ENCODE measurements at places on chromosomes 7 and 10. TPM values are rescaled to one million over a fixed set of nuclear protein-coding genes. Genes with fewer than 3 reads are reported as not detected.

DNA sequence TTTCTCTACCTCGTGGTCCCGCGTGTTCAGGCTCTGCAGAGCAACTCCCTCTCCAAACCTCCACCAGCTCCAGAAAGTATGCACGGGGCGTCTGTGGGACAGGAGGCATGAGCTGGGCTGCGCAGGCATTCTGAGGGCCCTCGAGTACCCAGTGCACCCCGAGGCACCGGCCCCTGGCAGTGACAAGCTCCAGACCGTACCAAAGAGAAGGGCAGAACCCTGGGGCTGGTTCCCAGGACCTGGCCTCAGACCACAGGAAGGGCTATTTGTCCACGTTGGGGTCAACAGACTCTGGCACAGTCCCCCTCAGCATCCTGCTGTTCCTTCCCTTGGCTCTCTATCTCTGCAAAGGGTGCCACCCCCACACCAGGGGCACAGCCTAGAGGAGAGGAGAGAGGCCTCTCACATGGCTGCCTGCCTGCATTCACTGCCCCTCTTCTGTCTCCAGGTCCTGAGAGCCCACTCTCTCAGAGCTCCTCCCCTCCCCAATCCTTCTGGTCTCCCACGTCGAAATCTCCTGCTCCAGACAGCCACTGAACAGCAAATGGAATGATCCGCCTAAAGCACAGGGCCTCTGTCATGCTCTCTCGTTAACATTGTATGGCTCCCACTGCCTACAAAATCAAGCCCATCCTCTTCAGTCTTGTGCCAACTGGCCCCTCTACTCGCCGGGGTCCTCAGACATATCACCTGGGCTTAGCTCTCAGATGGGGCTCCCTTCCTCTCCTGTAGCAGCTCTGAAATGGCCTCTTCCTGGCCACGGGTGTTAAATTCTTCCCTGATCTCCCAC, 96.3 kb downstream of the OAT start:
- no peak for DNase-seq

- no peak for DNase-seq
Observed at GRCh38 chr10:5897053-5897340, 7.0 kb downstream of the FBH1 start.

DNA sequence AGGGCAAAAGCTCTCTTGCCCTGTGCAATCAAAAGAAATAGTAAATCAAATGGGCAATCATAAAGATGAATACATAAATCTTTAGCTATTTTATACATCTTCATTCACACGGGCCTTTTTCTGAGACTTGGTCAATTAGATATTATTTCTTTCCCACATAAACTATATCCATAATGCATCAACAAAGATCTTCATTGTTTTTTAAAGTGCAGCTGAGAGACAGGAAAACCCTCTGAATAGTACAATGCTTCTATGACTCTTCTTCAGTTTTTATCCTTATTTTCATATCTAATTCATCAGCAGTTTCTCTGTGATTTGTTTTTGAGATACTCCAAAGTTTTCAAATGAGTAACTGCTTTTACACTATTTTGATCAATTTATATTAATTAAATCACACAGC, 25.5 kb downstream of the LARP4B start:
- DNase-seq: no peak

- no peak for DNase-seq
Observed at GRCh38 chr10:76353237-76353851, 921.9 kb downstream of the LRMDA start.

- peak; percentile 47 for DNase-seq
Observed at GRCh38 chr7:157429001-157429679, 92.3 kb downstream of the DNAJB6 start.

- DNase-seq: no peak
Observed at GRCh38 chr7:139748373-139748765, 29.4 kb downstream of the HIPK2 start.

DNA sequence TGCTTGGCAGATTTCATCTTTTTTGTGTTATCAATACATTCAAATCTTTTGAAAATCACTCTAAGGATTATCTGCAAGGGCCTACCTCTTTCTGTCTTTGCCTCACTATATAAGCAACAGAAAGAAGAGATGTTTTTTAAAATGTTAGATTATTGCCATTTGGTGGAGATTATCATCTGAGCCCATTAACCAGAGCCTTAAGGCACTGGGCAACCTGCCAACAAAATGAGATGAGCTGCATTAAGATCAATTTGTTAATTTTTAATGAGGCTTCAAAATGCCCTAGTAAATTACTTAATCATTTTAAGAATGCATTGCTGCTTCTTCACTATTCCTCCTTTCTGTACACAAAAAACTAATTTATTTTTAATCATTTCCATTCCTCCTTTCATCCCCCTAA, 314.1 kb downstream of the SNX13 start:
- DNase-seq: no peak

DNA sequence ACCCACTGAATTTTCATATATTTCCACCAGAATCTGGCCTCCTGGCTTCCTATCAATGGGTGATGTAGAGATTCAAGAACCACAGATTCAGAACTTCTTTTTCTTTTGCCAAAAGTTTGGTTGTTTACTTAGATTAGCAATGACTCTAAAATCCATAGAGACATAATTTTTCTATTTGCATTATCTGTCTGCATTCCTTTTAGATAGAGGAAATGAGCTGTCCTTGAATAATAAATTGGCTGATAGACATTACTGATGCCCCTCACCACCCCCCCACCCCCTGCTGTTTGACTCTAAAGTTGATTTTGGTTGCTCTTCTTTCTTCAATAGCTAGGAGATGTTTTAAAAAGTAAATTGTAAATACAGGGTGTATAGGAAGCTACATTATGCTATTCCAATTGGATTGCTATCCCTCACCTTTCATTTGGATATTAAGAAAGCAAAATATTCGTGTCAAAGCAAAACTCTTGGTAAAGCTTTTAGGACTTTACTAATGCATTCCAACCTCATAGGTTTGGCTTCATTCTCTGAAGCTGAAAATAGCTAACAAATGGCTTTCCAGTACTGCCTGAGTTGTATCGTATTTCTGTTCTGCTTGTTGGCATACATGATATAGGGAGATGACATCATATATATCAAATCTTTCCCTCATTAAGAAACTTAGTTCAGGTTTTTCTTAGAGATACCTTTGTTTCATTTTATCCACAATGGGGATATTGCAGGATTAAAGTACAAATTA, 606.0 kb downstream of the ARL4A start:
- no peak for DNase-seq

- DNase-seq: peak; percentile 60
Observed at GRCh38 chr10:102420181-102420713, 389 bp upstream of the FBXL15 start.

DNA sequence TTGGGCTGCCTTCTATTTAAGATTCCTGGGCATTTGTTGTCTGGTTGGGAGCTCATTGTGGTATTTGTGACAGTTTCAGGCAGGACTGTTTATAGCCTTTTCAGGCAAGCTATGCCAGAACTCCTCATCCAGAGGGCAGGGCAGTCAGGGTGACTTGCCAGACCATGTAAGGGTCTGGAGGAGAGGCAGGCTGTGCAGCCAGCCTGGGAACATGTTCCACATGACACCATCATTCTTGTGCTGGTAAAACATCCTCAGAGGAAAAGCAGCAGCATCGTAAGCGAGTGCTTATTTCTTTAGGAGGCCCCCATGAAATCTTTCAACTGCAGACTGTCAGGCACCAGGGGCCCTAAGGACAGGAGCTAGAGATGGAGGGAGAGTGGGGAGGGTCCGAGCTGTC, 44.0 kb upstream of the SORBS1 start:
- DNase-seq: no peak

DNA sequence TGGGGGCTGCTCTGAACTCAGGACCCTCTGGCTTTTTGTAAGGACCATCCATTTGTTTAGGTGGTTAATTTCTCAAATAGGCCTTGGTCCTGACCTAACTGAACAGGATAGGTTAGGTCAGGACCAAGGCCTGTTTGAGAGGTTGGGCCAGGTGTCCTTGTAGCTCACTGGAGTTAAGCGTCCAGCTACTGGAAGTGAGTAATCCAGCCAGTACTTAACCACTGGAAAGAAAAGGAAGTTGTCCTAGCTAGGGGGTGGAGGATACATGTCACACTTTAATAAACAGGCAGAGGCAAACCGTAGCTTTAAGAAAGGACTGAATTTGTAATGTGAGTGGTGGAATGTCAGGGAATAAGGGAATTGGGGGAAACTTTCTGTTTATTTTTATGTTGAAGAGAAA, 96.0 kb downstream of the GPR85 start:
- no peak for DNase-seq

DNA sequence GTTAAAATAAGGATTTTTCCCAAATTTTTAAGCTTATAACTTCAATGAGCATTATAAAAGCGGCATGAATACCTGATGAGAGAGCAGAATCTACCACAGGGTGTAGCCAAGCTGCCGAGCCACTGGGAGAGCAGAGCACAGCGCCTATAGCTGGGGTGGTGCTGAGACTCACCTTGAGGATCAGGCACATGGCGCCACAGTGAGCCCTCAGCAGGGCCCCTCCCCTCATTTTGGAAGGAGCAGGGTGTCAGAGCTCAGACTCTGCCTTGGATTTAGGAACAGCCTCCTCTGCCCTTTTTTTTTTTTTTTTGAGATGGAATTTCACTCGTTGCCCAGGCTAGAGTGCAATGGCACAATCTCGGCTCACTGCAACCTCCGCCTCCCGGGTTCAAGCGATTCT, 118.6 kb downstream of the SRPK2 start:
- no peak for DNase-seq

DNA sequence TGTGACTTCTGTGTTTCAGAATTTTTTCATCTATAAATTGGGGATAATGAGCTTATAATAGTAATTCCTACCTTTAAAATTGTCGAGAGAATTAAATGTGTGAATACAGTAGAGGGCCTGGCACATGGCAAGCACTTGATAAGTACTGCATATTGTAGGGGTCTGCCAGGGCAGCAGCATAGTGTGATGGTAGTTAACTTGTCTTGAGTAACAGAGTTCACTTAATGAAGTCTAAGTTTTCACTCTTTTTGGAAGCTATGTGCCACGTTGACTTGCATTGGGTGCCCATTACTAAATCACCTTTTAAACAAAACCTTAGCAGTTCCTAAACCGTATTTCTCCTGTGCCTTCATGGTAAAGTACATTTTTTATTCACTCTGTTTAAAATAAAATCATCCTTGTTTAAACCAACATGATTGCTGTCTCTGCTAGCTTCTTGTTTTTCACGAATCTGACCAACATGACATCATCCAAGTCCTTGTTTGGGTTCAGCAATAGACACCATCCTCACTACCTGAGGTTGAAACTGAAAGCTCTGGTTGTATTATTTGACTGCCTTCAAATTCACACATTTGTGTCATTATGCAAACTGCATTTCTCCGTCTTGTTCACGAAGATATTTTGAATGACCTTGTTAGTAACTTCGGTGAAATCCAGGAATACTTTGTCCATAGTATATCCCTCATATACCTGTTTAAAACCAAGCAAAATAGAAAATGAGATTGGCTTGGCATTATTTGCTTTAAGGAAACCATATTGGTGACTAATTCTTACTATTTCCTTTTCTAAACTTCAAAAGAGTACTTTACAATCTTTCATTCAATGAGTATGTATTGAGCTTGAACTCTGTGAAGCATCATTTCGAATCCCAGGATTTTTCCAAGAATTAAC, 340.2 kb downstream of the SUGCT start:
- no peak for DNase-seq

- DNase-seq: no peak
Observed at GRCh38 chr10:4675808-4676207, 150.2 kb upstream of the AKR1E2 start.

GRCh38 chr7:102260856-102261255, 25.8 kb upstream of the SH2B2 start:
- no peak for DNase-seq

DNA sequence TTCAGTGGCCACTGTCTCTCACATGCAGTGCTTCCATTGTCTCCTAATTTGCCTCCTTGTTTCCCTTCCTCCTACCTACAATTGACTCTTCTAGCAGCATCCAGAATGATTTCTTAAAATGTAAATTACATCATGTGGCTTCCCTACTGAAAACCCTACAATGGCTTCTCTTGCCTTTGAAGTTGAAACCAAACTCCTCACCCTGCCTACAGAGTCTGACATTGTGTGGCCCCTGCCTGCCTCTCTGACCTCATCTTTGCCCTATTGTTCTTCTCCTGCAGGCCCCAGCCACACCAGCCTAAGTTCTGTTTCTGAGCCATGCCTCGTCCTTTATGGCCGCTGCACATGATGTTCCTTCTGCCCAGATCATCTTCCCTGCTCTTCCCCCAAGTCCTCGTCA, 35.8 kb upstream of the CDK1 start:
- no peak for DNase-seq

DNA sequence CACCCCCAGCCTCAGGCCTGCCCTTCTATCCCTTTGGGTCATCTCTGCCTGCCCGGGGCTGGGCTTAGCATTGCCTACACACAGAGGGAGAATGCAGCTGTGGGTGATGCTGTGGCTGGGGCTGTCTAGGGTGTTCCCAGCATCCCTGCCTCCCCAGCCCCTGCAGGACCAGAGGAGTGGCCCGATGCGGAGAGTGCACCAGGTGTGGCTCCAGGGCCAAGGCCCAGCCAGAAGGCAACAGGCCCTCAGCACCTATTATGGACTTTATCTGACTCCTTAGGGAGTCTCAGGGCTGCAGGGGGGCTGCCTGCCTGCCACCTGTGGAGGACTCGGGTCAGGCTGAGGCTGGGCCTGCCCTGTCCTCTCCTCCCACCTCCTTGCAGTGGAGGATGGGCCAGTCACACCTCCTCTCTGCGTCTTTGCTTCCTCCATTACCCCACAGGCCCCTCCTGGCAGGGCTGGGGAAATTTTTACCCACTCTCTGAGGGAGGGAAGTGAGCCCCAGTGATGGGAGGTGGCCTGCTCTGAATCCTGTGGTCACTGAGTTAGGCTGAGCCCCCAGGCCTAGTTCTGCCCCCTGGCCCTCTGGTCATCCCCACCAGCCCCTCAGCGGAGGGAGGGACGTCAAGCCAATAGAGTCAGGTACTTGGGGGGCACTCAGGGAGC, 92.9 kb upstream of the PCBD1 start:
- DNase-seq: no peak

CPA2 gene
- total RNA-seq: 12,479 TPM

STEAP2 gene
- 6.6 TPM for total RNA-seq

INTS15 gene
- total RNA-seq: 18.1 TPM

ZNF655 gene
- 30.3 TPM for total RNA-seq

OR6V1 gene
- total RNA-seq: not detected
